Aorta (tissue), 5 donors: ENCODE measurements at places on chromosomes 2 and 18. TPM values are rescaled to one million over a fixed set of nuclear protein-coding genes. Genes with fewer than 3 reads are reported as not detected.

Gene SPATA3
- not detected for total RNA-seq

DNA sequence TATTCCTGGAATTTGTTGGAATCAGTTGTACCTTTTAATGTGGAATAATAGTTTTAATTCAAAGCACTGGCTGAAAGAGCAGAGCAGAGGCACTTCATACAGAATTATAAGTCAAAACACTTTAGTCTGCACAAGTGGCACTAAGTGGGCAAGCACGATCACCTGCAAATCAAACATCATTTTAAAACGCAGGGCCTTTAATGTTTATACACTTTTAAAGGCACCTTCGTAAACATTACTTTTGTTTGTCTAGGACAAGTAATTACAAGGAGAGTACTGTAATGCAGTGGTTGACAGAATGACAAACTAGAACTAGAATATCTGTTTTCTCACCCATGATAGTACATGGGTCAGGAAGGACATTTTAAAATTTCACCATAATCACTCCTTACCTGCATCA is 36.4 kb downstream of the LANCL1 start:
- DNase-seq: no peak
- H3K36me3 ChIP-seq: peaks cover 4% of the 10 kb centered on the region
- no peak overlapping the region for H3K27ac ChIP-seq
- no peak overlapping the region for H3K4me3 ChIP-seq
- no peaks in the 10 kb centered on the region for H3K27me3 ChIP-seq

- H3K4me1 ChIP-seq: peaks cover 5% of the 10 kb centered on the region
- H3K27me3 ChIP-seq: no peaks in the 10 kb centered on the region
- no peak overlapping the region for H3K4me3 ChIP-seq
Measured at GRCh38 chr18:48929941-48930713, 20.6 kb downstream of the SMAD7 start.

GRCh38 chr2:27007416-27008374 is 25.1 kb upstream of the TMEM214 start:
- H3K27me3 ChIP-seq: no peaks in the 10 kb centered on the region
- no peaks in the 10 kb centered on the region for H3K4me1 ChIP-seq
- no peak for DNase-seq
- no peaks in the 10 kb centered on the region for H3K36me3 ChIP-seq
- H3K27ac ChIP-seq: no peak overlapping the region

DNA sequence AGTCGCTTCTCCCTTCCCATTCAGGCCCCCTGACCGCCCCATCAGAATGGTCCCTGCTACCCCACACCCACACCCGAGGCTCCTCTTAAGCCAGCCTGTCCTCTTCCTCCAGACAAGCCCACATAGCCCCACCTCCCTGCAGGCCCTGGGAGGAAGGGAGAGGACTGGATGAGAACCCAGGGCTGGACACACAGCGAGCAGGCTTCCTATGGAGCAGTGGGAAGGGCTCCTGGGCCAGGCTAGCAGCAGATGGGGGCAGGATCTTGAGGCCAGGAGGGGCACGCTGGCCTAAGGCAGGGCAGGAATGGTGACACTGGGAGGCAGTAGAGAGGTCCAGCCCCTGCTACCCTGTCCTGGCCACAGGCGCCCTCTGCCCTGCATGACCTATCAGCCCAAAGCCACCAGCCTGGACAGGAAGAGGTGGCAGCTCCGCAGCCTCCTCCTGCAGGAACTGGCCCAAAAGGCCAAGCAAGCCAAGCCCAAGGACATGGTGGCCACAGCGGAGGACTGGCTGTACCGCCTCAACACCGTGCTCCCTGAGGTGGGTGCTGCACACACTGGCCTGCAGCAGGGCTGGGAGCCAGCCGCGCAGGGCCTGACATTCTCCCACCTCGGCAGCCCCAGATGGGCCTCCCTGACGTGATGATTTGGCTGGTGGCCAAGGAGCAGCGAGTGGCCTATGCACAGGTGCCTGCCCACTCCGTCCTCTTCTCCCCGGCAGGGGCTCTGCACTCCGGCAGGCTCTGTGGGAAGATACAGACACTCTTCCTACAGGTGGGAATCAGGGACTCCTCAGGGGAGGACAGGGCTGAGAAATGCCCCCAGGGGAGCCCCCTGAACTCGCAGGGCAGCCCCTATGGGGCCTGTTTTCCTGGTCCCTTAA is 43.3 kb downstream of the FER1L5 start:
- no peaks in the 10 kb centered on the region for H3K4me1 ChIP-seq
- no peak for DNase-seq
- H3K27ac ChIP-seq: no peak overlapping the region
- no peaks in the 10 kb centered on the region for H3K27me3 ChIP-seq

- no peak for DNase-seq
- H3K27me3 ChIP-seq: no peaks in the 10 kb centered on the region
- H3K4me3 ChIP-seq: no peak overlapping the region
Measured at GRCh38 chr2:31302940-31303563, 69.1 kb downstream of the EHD3 start.

Gene PSMA8
- total RNA-seq: not detected

GRCh38 chr2:226911932-226912331 is 76.1 kb downstream of the RHBDD1 start:
- no peaks in the 10 kb centered on the region for H3K27me3 ChIP-seq
- no peak overlapping the region for H3K4me3 ChIP-seq

- H3K4me1 ChIP-seq: no peaks in the 10 kb centered on the region
- DNase-seq: no peak
- H3K4me3 ChIP-seq: no peak overlapping the region
- no peaks in the 10 kb centered on the region for H3K27me3 ChIP-seq
- H3K27ac ChIP-seq: no peak overlapping the region
Measured at GRCh38 chr18:25097057-25097456, 254.9 kb downstream of the ZNF521 start.

GRCh38 chr2:140353541-140353940 is 1573.4 kb upstream of the NXPH2 start:
- no peak overlapping the region for H3K4me3 ChIP-seq
- H3K4me1 ChIP-seq: no peaks in the 10 kb centered on the region
- H3K27me3 ChIP-seq: no peaks in the 10 kb centered on the region
- DNase-seq: no peak
- H3K36me3 ChIP-seq: no peaks in the 10 kb centered on the region

- H3K27me3 ChIP-seq: no peaks in the 10 kb centered on the region
- no peak overlapping the region for H3K4me3 ChIP-seq
- no peaks in the 10 kb centered on the region for H3K36me3 ChIP-seq
- no peak for DNase-seq
- no peaks in the 10 kb centered on the region for H3K4me1 ChIP-seq
Measured at GRCh38 chr18:53070788-53071187, 730.8 kb downstream of the DCC start.

- H3K36me3 ChIP-seq: no peaks in the 10 kb centered on the region
- H3K4me3 ChIP-seq: no peak overlapping the region
- DNase-seq: no peak
- no peaks in the 10 kb centered on the region for H3K27me3 ChIP-seq
- H3K27ac ChIP-seq: no peak overlapping the region
Measured at GRCh38 chr2:120246546-120247300, 5.9 kb upstream of the RALB start.

GRCh38 chr2:88868861-88869260 is 177.4 kb downstream of the RPIA start:
- no peak for DNase-seq
- H3K27ac ChIP-seq: no peak overlapping the region
- H3K36me3 ChIP-seq: no peaks in the 10 kb centered on the region
- H3K4me1 ChIP-seq: no peaks in the 10 kb centered on the region
- H3K4me3 ChIP-seq: no peak overlapping the region

DNA sequence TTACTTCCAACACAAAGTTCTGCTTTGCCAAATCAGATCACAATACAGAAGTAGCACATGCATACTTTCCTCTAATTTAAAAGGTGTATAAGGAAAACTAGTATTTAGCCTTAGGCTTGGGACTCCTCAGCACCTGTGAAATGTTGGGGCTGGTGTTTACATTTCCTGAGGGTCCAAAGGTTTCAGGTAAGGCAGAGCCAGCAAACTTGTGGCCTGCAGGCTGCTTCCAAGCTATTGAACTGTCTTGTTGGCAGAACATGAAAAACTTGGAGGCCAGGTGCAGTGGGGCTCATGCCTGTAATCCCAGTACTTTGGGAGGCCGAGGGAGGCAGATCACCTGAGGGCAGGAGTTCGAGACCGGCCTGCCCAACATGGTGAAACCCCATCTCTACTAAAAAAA is 26.5 kb upstream of the GPR39 start:
- no peaks in the 10 kb centered on the region for H3K27me3 ChIP-seq
- no peaks in the 10 kb centered on the region for H3K36me3 ChIP-seq
- H3K27ac ChIP-seq: no peak overlapping the region
- DNase-seq: no peak
- H3K4me3 ChIP-seq: no peak overlapping the region

DNA sequence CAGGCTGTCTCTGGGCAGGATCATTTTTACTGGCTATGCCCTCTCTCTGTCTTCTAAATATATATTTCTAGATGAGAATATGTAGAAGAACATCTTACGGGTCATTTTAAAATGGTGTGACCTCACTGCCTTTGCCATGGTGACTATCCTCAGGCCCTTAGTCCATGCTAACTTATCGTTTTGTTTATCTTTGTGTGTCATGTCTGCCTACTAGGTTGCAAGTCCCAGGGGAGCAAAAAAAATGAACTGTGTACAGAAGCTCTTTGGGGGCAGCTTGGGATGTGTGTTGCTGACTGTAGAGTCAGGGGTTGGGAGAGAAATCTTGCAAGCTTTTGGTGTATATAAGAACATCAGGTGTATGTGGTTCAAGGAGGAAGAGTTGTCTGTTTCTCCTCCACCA is 11.0 kb downstream of the CPSF3 start:
- H3K4me3 ChIP-seq: no peak overlapping the region
- DNase-seq: no peak
- H3K36me3 ChIP-seq: no peaks in the 10 kb centered on the region
- no peaks in the 10 kb centered on the region for H3K4me1 ChIP-seq

- H3K27ac ChIP-seq: no peak overlapping the region
- no peaks in the 10 kb centered on the region for H3K36me3 ChIP-seq
- no peaks in the 10 kb centered on the region for H3K27me3 ChIP-seq
- peak; percentile 36 for DNase-seq
- no peak overlapping the region for H3K4me3 ChIP-seq
- no peaks in the 10 kb centered on the region for H3K4me1 ChIP-seq
Measured at GRCh38 chr2:26630235-26630634, 10.9 kb downstream of the CIB4 start.

Gene PARD6G
- total RNA-seq: 3.8 TPM

DNA sequence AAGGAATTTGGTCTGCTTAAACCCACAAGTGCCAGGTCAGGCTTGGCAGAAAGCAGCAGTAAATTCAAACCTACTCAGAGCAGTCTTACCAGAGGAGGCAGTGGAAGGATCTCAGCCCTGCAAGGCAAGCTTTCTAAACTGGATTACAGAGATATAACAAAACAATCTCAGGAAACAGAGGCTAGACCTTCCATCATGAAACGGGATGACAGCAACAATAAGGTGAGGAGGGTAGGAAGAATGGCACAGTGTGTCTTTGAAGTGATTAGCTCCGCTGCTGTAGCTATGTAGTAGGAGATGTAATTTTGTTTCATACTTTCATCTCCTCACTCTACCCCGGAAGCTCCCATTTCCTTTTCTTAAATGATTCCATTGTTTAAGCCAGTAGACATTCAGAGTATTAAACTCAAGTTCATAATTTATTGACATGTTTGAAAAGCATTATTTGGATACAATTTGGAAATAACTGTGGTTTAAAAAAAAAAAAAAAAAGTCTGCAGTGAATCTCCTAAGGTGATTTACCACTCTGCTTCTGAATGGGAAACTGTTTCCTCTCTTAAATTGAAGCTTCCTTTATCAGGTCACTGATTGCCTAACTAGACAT is 29.4 kb upstream of the DYSF start:
- no peaks in the 10 kb centered on the region for H3K36me3 ChIP-seq
- H3K4me1 ChIP-seq: no peaks in the 10 kb centered on the region
- no peak for DNase-seq
- no peak overlapping the region for H3K27ac ChIP-seq
- no peaks in the 10 kb centered on the region for H3K27me3 ChIP-seq
- no peak overlapping the region for H3K4me3 ChIP-seq

DNA sequence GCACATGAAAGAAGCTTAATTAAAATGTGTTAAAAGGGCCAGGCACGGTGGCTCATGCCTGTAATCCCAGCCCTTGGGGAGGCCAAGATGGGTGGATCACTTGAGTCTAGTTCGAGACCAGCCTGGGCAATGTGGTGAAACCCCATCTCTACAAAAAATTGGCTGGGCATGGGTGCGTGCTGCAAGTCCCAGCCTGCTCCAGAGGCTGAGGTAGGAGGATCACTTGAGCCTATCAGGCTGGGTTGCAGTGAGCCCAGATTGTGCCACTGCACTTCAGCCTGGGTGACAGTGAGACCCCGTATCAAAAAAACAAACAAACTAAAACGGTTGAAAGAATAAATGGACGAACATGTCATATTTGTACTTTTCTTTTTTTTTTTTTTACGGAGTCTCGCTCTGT is 26.0 kb downstream of the REL start:
- peaks cover 2% of the 10 kb centered on the region for H3K36me3 ChIP-seq
- no peak for DNase-seq
- H3K4me1 ChIP-seq: no peaks in the 10 kb centered on the region
- H3K27ac ChIP-seq: no peak overlapping the region

Gene ALK
- 0.13 TPM for total RNA-seq

DNA sequence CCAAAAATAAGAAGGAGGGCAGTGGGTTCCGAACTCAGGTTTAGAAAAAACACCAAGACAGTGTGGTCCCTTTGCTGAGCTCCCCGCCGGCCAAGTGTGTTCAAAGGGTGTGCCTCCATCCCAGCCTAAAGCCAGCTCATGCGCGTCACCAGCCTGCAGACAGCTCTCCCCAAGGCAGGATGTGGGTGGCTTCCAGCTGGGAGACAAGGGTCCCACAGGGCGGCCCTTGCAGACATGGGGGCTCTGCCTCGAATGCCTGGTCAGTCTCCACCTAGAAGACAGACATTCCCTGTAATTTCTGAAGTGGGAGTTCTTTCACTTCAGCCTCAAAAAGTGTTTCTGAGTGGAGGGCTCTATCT is 135.8 kb upstream of the GPC1 start:
- H3K4me3 ChIP-seq: no peak overlapping the region
- H3K27ac ChIP-seq: no peak overlapping the region
- no peaks in the 10 kb centered on the region for H3K27me3 ChIP-seq
- no peaks in the 10 kb centered on the region for H3K4me1 ChIP-seq
- H3K36me3 ChIP-seq: no peaks in the 10 kb centered on the region
- no peak for DNase-seq

GRCh38 chr2:11564816-11565567 is 31.1 kb downstream of the GREB1 start:
- no peaks in the 10 kb centered on the region for H3K36me3 ChIP-seq
- H3K27me3 ChIP-seq: no peaks in the 10 kb centered on the region
- H3K4me3 ChIP-seq: no peak overlapping the region
- H3K4me1 ChIP-seq: no peaks in the 10 kb centered on the region
- H3K27ac ChIP-seq: no peak overlapping the region

- DNase-seq: no peak
- no peaks in the 10 kb centered on the region for H3K27me3 ChIP-seq
- H3K4me3 ChIP-seq: peak overlapping the region; percentile 90
Measured at GRCh38 chr2:15561574-15562344, 625 bp upstream of the NBAS start.

- H3K36me3 ChIP-seq: no peaks in the 10 kb centered on the region
- H3K4me3 ChIP-seq: no peak overlapping the region
- H3K4me1 ChIP-seq: no peaks in the 10 kb centered on the region
- no peaks in the 10 kb centered on the region for H3K27me3 ChIP-seq
- DNase-seq: no peak
- no peak overlapping the region for H3K27ac ChIP-seq
Measured at GRCh38 chr2:17136231-17136630, 382.0 kb downstream of the RAD51AP2 start.
